Glutamatergic neuron (in vitro differentiated cells): ENCODE measurements at places on chromosomes 16 and 17. TPM values are rescaled to one million over a fixed set of nuclear protein-coding genes. Genes with fewer than 3 reads are reported as not detected.

The KRTAP3-1 gene
- not detected for total RNA-seq

DNA sequence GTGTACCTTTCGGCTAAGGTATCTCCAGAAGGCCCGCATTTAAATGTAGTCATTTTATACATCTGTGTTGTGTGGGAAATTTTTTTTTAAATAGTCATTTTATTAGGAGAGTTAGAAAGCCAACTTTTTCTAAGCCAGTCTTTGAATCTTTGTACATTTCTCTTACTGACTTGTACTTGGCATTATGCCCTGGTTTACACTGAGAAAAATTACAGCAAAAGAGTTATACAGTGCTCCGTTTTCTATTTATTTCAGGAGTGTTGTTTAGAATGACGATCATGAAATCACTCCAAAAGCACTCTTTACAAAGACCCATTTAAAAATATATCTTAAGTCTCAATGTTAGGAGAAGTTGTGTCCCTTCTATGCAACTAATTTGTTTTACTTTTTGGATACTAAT lies 91.8 kb downstream of the CYB561 start:
- H3K27me3 ChIP-seq: no peaks in the 10 kb centered on the region
- H3K4me1 ChIP-seq: peaks cover 16% of the 10 kb centered on the region
- no peak overlapping the region for H3K4me3 ChIP-seq
- DNase-seq: no peak
- no peak overlapping the region for H3K27ac ChIP-seq

DNA sequence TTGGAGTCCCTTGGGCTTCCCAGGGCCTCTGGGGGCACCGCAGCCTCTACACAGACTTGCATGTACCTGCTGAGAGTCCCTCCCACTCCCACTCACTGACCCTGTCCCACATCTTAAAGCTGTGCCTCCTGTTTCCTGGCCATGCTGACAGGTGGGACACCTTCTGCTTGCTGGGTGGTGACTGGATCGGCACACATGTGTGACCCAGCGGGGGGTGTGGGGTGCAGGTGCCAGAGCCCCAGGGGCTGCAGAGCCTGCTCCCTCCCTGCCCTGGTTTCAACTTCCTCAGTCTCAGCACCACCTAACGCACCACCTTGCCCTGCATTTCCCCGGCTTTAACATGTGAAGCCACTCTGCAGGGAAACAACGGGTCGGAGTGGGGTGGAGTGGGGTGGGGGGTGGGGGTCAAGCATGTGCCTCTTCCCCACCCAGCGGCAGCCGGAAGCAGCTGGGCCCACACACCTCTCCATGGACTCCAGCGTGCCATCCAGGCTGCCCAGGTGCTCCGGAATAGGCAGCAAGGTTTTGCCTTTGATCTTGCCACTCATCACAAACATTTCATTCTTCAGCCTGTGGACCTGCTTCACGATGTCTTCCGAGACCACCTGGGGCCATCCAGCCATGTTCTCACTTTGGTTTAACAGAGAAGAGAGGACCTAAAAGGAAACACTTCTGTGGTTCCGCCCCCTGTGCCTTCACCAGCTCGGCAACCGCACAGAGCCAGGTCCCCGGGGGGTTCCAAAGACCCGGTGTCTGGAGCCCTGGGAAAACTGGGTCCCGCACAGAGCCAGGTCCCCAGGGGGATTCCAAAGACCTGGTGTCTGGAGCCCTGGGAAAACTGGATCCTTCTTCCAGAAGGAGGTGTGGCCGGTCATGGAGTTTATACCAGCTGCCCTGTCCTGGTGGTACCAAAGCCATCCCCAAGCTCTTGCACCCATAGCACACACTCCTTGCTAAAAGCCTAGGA lies 4.7 kb downstream of the DNAH17 start:
- no peaks in the 10 kb centered on the region for H3K4me1 ChIP-seq
- no peak for DNase-seq

DNA sequence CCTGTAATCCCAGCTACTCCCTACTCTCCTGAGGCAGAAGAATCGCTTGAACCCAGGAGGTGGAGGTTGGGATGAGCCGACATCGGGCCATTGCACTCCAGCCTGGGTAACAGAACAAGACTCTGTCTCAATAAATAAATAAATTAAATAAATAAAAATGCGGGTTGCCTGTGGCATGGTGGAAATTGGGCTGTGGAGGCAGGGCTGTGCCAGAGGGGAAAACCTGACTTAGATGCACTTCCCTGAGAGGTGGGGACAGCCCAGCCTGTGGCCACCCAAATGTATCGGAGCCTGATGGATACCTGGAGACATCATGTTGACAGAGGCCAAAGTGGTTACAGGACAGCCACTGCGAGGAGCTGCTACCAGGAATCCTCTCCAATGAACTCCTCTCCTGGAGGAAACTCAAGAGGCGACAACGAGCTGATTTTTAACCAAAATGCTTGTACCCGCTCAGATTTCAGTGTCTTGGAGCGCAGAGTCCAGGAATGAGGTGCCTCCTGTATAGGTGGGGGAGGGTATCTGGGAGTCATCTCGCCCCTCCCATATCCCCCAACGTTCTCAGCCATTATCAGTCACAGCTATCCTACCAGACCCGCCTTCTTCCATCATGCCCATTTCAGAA lies 32.3 kb downstream of the DDX19A start:
- H3K27ac ChIP-seq: peak overlapping the region; percentile 15
- peaks cover 20% of the 10 kb centered on the region for H3K4me1 ChIP-seq
- H3K36me3 ChIP-seq: peaks cover 3% of the 10 kb centered on the region
- H3K4me3 ChIP-seq: peak overlapping the region; percentile 92

The HBQ1 gene
- 1.5 TPM for total RNA-seq

DNA sequence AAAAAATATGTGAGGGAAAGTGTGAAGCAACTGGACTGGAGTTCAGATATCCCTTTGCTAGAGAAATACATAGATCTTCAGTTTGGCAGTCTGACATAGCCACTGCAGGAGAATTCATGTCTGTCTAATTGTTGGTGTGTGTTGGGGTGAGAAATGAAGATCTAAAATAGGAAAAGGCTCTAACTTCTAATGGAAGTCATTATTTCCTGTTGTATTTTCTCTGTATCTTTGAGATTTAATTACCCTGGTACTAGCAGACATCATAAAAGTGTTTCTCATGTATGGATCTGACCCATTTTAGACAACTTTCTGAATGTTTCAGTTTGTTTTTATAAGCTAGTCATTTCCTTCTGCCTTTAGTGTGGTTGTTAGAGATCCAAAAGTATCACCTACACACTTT lies 128.3 kb downstream of the NLK start:
- DNase-seq: no peak
- H3K4me1 ChIP-seq: no peaks in the 10 kb centered on the region
- H3K27ac ChIP-seq: no peak overlapping the region
- H3K27me3 ChIP-seq: peaks cover 4% of the 10 kb centered on the region

The CNGB1 gene
- total RNA-seq: 0.91 TPM

The EVPL gene
- total RNA-seq: not detected

The SP6 gene
- 1.7 TPM for total RNA-seq
